ENCODE measurements at places on chromosomes 6 and 20. TPM values are rescaled to one million over a fixed set of nuclear protein-coding genes. Genes with fewer than 3 reads are reported as not detected.

Gene ADTRP
- 0.48 TPM for total RNA-seq

Gene ANKEF1
- total RNA-seq: 9.7 TPM

Gene TMEM200A
- total RNA-seq: 30.9 TPM

Gene XPO5
- 40.2 TPM for total RNA-seq

Gene HRH3
- not detected for total RNA-seq

Gene PNLDC1
- total RNA-seq: not detected

Gene MUC22
- total RNA-seq: not detected

Gene SIM1
- not detected for total RNA-seq

Gene JPH2
- total RNA-seq: 24.2 TPM

Gene PAX1
- not detected for total RNA-seq

DNA sequence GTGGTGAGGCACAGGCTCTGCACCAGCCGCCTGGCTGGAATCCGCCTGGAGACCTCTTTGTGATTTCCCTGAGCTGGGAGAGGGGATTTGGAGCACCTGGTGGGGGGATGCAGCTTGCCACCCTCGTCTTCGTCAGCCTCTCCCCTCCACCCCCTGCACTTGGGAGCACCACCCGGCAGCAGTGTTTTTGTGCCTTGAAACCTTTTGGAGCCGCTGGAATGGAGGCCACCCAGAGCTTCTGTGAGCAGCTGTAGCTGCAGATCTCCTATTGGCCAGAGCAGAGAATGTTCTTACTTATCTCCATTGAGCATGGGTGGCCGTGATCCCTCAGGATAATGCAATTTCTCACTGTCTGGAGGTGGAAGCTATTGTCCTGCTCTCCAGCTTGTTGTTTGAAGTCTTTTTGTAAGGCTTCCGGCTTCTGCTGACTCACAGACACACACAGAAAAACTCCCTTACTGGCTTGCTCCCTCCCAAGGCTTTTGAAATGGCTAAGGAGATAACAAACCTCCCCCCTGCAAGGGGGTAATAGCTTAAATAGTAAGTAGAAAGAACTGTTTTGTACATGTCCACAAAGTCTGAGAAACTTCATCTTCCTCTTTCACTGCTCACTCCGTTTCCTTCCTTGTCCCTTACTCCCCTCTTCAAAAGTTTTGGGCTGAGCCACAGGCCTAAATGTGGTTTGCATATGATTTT, 271.2 kb downstream of the PRL start:
- peak; percentile 94 for DNase-seq

- no peak for DNase-seq
Measured at GRCh38 chr6:156262014-156262413, 515.2 kb upstream of the ARID1B start.

- DNase-seq: peak; percentile 41
Measured at GRCh38 chr20:5674176-5674660, 76.0 kb upstream of the SHLD1 start.

DNA sequence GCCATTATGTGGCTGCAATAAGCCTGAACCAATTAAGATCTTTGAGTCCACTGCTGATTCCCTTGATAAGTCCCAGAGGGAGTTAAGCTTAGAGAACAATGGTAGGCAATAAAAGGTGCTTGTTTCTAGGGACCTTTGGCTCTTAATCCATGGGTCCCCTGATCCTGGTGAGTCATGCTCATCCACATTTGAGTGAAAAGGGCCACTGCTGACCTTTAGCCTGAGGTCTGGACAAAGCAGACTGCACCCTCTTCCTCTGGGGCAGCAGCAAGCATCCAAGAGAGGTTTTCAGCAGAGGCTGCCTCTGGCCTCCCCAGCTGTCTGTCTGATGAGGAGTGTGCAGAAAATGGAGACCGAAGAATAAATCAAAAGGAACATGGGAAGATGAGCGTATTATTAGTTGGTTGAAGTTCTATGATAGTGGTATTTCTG, 16.1 kb upstream of the SCGN start:
- DNase-seq: no peak

GRCh38 chr6:94735270-94735669, 842.1 kb upstream of the MANEA start:
- no peak for DNase-seq

DNA sequence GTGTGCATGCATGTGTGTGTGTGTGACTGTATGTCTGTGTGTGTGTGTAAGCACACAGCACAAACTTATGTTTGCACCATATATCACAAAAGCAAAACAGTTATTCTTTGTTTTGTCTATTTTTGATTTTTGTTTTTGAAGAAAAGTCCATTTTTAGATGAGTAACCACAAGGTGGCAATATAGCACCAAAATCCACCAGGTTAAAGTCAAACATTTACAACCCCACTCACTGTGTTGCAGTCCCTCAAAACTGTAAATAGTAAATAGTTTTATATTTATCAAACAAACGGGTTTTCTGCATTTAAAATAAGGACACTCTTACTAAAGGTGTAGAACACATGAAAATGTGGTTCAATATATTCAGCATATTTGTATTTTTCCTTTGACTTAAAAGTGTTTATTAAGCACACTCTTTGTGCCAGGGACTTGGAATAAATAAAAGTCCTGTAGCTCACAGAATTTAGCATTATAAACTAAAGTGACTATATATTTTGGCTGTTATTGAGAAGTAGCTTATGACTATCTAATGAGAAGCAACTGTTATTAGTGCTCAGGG, 118.5 kb downstream of the GFRAL start:
- peak; percentile 15 for DNase-seq

GRCh38 chr6:76790881-76791280, 672.4 kb downstream of the HTR1B start:
- DNase-seq: no peak

- no peak for DNase-seq
Measured at GRCh38 chr20:26209171-26209941, 512.7 kb upstream of the ZNF337 start.

- DNase-seq: no peak
Measured at GRCh38 chr6:25057111-25057905, 121.5 kb upstream of the RIPOR2 start.

GRCh38 chr20:62367136-62367632, at the start of gene LAMA5:
Gene LAMA5 (minus strand): TSS chr20:62367312. CDS start chr20:62367245, 67 bp downstream.
- peak; percentile 64 for DNase-seq

DNA sequence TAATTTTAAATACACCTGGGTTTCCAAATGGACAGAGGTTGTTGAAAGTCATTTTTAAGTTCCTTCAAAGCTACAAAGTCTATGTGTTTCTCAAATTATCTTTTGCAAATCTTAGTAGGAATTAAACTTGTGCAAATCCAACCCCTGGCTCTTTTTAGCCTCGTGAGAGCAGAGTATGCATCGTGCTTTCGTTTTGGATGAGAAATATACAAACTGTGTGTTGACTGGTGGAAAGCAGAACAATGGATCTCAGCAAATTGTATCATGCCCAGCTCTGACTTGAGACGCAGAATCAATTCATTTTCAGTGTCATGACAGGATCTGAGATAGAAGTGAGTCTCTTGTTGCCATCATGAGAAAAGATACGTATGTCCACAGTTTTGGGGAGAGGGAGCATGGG, 542.4 kb upstream of the FLRT3 start:
- no peak for DNase-seq

DNA sequence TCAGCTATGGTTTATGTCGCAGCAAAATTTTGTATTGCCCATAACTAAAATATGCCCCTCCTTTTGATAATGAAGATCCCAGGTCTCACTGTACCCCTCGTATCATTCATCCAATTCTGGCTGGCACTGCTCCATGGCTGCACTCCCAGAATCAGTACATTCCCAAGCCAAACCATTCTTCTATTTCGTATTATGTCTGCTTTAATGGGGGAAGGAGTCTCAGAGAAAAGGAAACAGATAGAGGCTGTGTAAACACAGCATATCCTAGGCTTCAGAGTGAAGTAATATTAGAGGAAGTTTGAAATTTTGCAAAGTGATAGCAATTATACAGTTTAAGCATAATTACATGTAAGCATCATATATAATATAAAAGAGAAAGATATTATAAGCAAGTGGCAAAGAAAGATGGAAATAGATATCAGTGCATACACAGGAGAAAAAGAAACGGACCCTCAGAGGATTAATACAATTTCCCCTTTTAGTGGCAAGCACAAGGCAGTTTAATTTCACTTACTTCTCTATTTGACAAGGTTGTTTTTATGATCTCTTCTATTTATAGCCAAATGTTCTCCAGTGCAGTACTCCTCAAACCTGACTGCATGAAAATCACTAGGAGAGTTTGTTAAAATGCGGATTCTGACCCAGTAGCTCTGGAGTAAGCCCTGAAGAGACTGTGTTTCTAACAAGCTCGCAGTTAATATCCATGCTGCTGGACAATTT, 56.5 kb upstream of the TENT5A start:
- DNase-seq: no peak

- DNase-seq: peak; percentile 56
Measured at GRCh38 chr20:34824806-34825529, 483 bp downstream of the NCOA6 start.

DNA sequence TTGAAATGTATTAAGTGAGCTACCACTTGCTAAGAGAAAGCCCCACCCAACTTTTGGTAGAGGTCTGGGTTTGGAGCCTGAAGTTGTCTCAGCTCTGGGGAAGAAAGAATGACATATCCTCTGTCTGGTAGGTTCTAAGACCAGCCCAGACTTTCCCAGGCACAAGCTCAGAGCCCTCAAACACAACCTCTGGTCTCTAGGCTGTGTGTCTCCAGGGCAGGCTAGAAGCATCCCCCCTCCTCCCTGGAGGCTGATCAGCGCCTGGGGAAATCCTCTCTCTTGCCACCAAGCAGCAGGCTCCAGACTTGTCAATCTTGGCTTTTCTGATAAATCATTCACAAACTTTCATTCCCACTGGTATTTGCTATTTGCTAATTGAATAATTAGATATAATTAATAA, 226.5 kb upstream of the CST7 start:
- no peak for DNase-seq

- no peak for DNase-seq
Measured at GRCh38 chr6:21382821-21383449, 210.6 kb upstream of the SOX4 start.

- DNase-seq: no peak
Measured at GRCh38 chr20:63856098-63856511, 5.2 kb upstream of the ABHD16B start.

GRCh38 chr6:157405986-157406385, 25.0 kb downstream of the ZDHHC14 start:
- DNase-seq: no peak

GRCh38 chr6:165846123-165846966, 183.3 kb upstream of the PDE10A start:
- DNase-seq: no peak

- no peak for DNase-seq
Measured at GRCh38 chr20:10492844-10493243, 57.7 kb downstream of the SLX4IP start.

- no peak for DNase-seq
Measured at GRCh38 chr6:8481727-8482126, 46.4 kb upstream of the SLC35B3 start.

GRCh38 chr20:45011108-45011526, 44.8 kb downstream of the STK4 start:
- peak; percentile 67 for DNase-seq

DNA sequence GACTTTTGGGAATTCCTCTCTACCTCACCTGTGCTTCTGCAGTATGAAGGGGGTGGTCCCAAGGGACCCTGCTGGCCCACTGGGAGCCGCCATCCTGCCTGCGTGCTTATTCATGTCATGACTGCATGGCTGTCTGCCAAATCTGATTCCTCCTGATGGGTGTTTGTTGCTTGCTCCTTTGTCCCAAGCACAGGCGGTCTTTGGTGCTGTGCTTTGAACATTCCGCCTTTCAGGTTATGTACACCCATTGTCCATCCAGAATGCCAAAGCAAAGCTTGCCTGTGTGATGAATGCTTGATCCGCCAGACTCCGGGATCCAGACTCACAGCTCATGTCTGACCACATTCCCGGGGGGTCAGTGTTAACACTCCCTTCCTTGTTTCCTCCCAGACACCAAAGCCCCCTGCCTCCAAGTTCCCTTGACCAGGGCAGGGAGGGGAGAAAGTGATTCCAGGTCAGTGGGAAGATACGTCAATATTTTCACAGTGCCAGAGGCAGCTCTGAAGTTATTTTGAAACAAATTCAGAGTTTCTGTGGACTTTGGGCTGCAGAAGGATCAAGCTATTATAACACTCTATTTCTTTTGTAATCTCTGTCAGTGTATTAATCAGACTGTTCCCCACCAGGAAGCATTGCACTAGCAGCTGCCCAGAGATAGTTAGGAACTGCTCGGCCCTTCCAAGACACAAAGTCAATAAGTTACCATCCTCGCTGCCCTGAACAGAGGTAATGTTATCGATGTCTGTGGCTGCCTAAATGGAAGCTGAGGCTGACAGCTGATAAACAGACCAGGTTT, 9.5 kb downstream of the DAAM2 start:
- no peak for DNase-seq

DNA sequence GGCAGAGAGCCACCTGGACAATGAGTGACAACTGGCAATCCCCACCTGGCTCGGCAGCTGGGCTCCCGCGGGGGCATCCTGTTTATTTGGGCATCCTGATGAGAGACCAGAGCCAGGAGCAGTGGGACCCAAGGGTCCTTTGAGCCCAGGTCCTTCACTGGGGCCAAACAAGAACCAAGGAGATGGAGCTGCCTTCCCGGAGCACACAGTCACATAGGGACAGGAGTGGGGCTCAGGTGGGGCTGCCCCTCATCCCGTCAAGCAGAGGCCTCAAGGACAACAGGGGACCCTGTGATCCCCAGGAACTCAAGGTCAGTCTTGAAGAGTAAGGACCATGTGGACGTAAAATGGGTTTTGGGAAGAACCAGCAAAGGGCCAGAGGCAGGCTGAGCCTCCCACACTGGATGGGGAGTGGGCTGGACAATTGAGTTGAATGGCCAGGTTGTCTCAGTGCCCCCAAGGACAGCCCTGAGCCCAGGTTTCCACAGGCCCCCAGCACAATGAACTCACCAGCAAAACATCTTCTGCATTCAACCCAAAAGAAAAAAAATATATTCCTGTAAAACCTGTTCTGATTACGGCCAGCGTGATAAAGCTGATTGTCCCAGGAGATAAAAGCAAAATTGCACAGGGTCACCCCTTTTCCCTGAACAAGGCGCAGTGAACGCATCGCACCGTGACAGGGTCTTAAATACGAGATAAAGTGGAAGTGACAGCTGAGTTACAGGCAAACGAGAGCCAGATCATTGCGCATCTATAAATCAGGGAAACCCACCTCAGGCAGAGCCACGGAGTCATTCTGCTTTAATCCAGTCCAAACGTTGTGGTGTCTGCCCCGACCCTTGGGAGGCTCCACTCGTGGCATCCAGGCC, 86.2 kb downstream of the ANKRD60 start:
- DNase-seq: no peak

DNA sequence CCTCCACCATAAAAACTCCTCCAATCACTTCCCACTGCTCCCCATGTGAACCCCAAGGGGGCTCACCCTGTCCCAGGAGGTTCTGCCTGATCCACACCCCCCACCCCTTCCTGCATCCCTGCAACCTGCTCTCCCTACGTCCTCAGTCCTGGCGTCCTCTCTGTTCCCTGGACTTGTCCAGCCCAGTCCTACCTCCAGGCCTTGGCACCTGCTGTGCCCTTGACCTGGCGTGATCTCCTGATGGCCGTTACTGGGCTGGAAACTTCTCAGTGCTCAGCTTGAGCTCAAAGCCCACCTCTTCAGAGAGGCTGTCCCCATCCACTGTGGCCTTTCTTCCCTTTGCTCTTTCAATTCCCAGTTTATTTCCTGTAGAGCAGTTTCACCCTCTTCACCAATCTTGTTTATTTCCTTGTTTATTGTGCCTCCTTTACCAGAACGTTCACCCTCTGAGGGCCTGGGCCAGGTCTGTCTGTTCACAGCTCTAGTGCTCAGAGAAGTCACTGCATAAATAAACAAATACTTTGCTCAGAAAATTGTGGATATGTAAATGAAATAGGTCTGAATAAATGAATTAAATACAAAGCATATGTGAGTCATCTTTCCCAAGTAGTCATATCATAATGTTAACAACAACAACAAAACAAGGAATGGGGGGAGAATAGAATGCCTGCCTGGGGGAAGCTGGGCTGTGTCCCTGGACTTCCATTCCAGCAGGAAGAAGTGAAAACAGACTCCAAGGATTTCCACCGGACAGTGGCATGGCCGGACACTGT, 175.7 kb upstream of the SULF2 start:
- no peak for DNase-seq

All from RPMI7951 (cell line).